ENCODE measurements at places on chromosomes 1 and 21.

DNA sequence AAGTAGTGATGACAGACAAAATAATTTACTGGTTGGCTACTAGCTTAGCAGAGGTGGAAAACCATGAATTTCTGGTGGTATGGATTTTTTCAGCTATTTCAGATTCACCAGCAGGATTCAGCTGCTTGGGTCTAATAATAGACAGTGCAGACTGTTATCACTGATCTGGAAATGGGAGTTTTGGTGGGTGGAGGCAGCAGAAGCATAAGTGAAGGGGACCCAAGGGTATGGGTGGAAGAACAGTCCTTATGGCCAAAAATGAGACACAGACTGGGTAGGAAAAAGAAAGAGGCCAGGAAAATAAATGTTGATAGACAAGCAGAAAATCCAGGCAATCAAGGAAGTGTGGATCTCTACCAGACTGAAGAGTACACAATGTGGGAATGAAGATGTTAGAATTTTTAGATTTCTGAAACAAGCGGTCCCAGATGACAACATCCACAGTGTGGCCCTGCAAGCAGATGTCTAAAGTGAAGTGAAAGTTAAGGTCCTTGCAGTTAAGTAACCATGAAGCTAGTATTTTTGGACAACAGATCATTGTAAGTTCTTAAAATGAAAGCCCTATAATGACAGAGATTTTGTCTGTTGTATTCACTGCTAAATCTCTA, 24.7 kb downstream of the LYST start:
- DNase-seq: peak; percentile 36

DNA sequence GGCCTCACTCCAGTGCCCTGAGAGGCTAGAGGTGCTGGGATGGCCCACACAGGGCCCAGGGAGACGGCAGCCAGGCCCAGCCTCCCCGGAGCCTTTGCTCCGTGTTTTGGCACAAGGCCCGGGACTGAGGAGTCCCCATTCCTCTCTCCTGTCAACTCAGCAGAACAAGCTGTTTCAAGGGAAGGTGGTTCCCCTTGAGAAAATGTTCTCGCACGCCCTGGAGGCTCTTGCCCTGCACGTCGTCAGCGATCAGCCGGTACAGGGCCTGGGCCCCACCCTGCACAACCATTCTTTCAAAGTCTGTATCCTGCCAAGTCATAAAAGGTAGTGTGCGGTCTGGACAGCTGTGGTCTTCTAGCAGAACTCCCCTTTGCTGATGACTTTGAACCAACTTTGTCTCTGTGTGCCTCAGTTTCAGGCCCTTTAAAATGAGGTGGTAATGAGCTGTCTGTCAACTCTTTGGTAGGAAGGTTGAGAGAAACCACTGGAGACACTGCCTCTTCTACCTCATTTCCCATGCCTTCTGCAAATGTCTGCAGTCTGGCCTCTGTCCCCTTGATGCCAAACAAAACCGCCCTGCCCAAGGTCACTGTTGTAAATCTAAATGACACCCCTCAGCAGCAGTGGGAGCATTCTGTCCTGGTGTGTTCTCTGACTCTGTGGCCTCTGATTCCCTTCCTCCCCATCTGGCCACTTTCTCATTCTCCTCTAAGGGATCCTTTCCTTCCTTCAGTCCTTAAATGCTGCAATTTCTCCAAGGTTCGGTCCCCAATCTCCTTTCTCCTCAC, 138.6 kb upstream of the JUN start:
- peak; percentile 60 for DNase-seq

GRCh38 chr1:199109160-199109559, 470.3 kb downstream of the PTPRC start:
- no peak for DNase-seq

DNA sequence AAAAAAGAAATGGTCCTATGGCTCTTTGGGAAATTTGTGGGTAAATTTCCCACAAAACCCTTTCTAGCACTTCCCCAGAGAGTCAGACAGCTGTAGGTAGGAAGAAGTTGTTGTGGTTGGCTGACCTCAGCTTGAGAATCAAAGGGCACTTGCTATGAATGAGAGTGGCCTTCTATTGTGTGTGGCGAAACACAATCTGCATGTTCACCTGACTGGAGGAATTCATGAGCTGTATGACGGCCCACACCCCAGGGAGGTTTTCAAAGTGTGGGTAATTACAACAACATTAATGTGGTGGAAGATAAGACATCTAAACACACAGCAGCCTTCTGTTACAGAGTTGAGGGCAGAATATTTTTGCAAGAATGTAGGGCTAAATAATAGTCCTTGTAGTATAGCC, 38.8 kb downstream of the NGF start:
- no peak for DNase-seq

GRCh38 chr1:14529475-14529874, 69.0 kb upstream of the KAZN start:
- DNase-seq: no peak

Data from GM13976 (cell line).